ENCODE measurements at places on chromosomes 3 and 15.

DNA sequence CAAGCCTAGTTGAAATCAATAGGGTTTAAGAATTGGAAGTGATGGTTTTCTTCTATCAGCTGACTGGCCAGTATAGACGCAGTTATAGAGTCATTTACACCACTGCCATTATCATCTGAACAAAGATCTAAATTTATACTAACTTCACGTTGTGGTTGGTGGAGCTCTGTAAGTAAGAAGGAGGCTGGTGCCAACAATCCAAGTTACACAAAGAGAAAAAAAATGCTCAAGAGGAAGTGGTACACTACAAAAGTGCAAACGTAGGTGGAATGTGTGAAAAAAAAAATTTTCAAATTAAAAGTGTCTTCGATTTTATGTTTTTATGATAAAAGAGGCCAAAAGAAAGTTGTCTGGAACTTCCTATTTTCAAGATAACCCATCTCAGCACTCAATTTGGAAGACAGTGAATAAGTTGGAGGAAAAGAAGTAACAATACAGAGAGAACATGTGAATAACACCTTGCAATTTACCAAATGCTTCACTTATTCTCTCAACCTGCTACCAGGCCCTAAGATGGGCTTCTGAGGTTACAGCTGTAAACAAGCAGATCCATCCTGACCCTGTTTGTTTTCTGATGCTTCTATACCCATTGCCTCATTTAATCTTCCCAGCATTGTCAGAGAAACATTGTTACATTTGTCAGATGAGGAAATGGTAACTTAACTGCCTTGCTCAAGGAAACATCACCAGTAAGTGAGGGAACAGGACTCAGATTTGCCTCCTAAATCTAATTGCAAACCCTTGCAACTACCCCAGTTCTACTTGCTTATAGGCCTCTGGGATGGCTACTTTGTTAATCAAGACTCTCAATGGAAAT, 12.0 kb upstream of the TASOR start:
- DNase-seq: no peak

GRCh38 chr3:38583688-38584087, 65.8 kb downstream of the SCN5A start:
- no peak for DNase-seq

GRCh38 chr3:12349895-12350811, 61.3 kb downstream of the PPARG start:
- no peak for DNase-seq

DNA sequence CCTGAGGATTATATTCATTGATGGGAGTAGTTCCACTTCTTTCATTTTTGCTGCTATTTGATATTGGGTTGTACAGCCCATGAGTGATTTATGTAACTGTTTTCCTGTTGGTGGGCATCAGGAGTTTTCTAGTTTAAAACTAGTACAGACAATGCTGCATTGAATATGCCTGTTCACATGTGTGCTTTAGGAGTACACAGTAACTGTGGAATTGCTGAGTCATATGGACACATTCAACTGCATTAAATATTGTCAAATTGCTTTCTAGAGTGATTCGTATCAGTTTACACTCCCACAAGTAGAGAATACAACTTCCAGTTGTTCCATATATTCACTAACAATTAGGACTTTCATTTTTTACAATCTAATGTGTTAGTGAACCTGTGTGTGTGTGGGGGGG, 59.8 kb upstream of the THSD4 start:
- no peak for DNase-seq

DNA sequence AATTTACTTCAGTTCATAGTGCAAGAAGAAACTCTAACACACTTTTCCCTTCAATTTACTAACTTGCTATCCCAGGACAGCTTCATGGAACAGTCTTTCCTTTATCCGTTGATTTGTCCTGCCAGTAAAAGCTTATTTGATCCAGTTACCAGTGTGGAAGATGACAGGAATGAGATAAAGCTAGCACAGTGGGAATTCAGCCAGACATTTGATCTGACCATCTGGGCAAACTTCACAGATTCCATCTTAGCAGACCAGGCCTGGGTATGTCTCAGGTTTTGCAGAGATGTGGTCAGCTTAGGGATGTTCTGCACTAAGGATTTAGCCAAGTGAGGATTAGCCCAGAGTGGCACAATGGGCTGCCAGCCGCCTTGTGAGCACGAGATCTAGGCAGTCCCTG, 19.7 kb downstream of the CEMIP start:
- DNase-seq: no peak

GRCh38 chr3:115975353-115975752, 352.0 kb downstream of the GAP43 start:
- DNase-seq: no peak

- no peak for DNase-seq
These were observed 32.6 kb downstream of the CCNB2 start for GRCh38 chr15:59137566-59137965.

- DNase-seq: no peak
These were observed 82.8 kb downstream of the SEMA5B start for GRCh38 chr3:122944671-122945161.

GRCh38 chr3:81406318-81406717, 355.1 kb downstream of the GBE1 start:
- DNase-seq: no peak

GRCh38 chr3:60147249-60147950, 1097.6 kb upstream of the CFAP20DC start:
- DNase-seq: no peak

DNA sequence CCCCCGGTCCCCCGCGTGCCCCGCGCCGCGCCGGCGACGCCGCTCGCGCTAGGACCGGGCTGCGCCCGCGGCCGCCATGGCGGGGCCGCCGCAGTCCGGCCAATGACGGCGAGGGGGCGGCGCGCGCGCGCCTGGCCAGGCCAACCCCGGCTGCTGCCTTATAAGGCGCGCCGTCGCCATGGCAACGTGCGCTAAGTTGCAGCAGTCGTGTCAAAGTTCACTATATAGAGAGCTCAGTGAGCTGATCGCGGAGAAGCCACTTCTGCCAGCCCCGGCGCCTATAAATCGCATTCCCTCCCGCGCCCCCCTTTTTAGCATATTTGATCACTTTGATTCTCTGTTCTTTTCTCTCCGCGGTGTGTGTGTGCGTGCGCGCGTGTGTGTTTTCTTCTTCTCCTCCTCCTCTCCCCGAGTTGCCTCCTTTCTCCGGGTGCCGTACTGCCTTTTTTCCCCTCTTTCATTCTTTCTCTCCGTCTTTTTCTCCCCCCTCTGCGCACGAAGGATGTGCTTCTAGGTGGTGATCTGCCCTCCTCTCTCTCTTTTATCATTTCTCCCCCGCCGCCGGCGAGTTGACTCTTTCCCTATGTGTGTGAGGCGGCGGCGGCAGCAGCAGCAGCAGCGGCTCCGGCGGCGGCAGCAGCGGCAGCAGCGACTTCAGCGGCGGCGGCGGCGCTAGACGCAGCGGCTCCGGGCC, at the start of gene NR2F2:
Gene NR2F2, plus strand, starts transcription at position 251 of the 694 bp plus-strand sequence. CDS start 1,406 bp downstream, outside the sequence.
- DNase-seq: peak; percentile 91

- DNase-seq: no peak
These were observed 58.6 kb upstream of the LMOD3 start for GRCh38 chr3:69180869-69181591.

DNA sequence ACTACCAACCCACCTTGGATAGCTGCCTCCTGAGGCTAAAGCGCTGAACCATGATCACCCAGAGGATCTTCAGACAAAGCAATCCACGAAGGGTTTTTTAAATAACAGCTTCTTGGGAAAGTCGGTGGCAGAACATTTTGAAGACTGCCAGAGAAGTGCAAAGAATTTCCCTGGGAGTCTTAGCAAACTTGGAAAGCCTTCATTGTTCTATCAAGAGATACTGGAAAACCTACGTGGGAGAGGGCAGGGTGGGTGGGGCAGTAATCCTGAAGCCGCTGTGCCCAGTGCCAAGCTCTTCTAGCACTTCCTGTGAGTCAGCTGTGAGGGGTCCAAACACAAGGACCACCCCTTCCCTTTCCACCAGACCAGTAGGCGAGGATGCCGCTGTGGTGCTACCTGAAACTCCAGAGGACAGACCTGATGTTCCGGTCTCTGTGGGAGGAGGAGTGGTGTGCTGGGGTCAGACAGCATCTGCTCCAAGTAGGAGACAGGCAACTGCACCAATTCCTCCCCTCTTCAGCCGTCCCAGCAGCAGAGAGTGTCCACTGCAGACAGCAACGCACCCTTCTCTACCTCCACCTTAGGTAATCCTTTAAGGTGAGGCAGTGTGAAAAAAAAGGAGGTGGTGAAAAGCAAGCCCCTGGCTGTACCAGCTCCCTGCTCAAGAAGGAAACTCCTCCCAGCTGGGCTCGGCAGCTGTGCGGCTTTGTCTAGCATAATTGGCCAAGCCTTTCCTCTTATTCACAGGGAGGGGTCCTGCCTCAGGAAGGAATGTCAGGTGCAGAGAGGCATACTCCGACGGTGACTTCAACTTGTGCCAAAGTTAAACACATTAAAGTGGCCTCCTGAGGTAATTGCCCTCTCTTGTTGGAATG, 99.0 kb downstream of the TMCC1 start:
- DNase-seq: peak; percentile 56

GRCh38 chr15:71349736-71350526, 234.7 kb downstream of the THSD4 start:
- peak; percentile 96 for DNase-seq

DNA sequence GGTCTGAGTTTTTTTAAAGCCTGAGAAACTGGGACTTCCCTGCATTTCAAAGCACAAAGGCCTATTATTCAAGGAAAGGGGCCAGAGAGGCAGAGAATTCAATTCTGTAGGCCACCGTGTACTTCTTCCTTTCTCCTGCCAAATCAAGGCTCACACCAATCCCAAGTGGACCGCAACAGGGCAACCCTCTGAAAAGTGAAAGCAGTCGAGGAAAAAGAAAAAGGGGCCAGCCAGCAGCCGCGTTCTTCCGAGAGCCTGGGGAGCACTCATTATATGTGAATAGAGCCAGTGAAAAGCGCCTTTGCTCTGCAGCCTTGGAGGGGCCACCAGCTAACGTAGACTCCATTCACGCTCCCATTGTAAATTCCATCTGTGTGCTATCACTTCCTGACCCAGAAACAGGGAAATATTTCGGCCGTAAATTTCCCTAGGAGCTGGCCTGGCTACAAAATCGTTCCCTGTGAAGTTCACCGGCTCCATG, 45.9 kb upstream of the THUMPD3 start:
- DNase-seq: no peak

GRCh38 chr3:124986192-124987143, 51.9 kb upstream of the MUC13 start:
- DNase-seq: no peak

- DNase-seq: no peak
These were observed 14.5 kb downstream of the C3orf20 start for GRCh38 chr3:14689247-14689980.

DNA sequence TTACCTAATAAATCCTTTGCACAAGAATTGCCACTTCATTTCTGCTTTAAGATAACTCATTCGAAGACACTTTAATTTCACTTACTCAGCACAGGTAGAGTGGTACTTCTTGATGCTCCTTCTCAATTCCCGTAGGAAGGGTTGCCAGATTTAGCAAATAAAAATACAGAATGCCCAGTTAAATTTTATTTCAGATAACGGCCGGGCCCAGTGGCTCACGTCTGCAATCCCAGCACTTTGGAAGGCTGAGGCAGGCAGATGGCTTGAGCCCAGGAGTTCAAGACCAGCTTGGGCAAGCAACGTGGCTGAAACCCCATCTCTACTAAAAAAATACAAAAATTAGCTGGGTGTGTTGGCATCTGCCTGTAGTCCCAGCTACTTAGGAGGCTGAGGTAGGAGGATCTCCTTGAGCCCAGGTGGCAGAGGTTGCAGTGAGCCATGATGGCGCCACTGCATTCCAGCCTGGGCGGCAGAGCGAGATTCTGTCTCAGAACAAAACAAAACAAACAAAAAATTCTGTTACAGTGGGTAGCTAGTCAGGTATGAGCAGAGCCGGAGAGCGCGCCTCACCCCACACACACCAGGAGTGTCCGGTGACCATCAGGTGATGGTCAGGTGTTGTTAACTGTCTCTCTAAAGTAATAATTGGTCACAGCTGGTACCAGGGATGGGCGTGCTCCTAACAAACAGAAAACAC, 92.8 kb downstream of the DNAH12 start:
- no peak for DNase-seq

DNA sequence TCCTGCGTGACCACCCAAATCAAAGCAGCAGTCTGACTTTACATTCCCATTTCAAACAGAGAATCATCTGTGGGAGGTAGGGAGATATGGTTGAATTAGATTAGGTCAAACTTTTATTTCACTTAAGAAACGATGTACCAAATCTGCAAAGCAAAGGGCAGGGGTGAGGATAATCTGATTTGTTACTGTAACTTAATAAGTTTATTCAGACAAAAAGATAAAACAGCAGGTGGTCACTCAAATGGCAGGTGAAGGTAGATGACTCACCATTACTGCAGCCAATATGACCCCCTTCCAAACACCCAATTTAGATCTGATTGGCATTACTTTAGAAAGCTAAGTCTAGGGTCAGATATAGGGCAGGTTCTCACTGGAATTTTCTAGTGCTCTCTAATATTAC, 651.0 kb upstream of the NAALADL2 start:
- DNase-seq: no peak

GRCh38 chr3:13878281-13879101, 1.4 kb downstream of the WNT7A start:
- DNase-seq: no peak

GRCh38 chr15:38667890-38668850, 103.6 kb upstream of the RASGRP1 start:
- no peak for DNase-seq
